GM12865 (cell line): ENCODE measurements at places on chromosomes 5 and 9.
A peak's percentile ranks its signal among the peaks of the same experiment; 100 is the strongest.

GRCh38 chr5:174155706-174156105, 110.2 kb downstream of the NSG2 start:
- no peak for DNase-seq

GRCh38 chr9:90099262-90099963, 494.6 kb downstream of the GADD45G start:
- DNase-seq = peak; percentile 8

DNA sequence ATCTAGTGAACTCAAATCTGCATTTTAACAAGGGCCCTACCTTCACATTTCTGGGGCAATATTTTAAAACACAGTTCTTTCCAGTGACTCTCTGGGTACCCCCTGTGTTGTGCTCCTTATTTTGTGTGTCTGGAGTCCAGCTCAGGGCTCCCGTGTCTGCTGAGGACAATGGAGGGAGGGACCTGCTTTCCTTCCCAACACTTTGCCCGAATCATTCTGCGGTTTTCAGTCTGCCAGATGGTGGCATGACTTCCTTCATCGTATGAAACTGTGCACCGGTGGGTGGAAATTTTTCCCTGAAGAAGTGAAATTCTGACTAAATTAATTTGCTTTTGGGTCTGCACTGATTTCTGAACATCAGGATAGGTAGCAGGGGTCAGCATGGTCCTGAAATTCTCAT, 153.6 kb upstream of the CD180 start:
- no peak for DNase-seq

- no peak for DNase-seq
These were observed 30.3 kb downstream of the TPPP start for GRCh38 chr5:662751-663435.

- peak; percentile 26 for DNase-seq
These were observed 569.1 kb upstream of the MEF2C start for GRCh38 chr5:89452081-89452480.
